Activated naive CD4-positive, alpha-beta T cell treated with anti-CD3 and anti-CD28 coated beads, Interleukin-2, amount 10 ng/mL, durations not matched to agents 7 days and 5 days (primary cell): ENCODE measurements at places on chromosomes 1 and 21.

- DNase-seq = no peak
These were observed 19.3 kb downstream of the OBSCN start for GRCh38 chr1:228226956-228227791.

GRCh38 chr1:230105754-230106625 lies 39.0 kb downstream of the GALNT2 start:
- DNase-seq = no peak

GRCh38 chr1:199774433-199775089 lies 252.9 kb upstream of the NR5A2 start:
- DNase-seq = no peak

- DNase-seq = peak; percentile 36
These were observed 112.7 kb upstream of the COA6 start for GRCh38 chr1:234260578-234260977.

DNA sequence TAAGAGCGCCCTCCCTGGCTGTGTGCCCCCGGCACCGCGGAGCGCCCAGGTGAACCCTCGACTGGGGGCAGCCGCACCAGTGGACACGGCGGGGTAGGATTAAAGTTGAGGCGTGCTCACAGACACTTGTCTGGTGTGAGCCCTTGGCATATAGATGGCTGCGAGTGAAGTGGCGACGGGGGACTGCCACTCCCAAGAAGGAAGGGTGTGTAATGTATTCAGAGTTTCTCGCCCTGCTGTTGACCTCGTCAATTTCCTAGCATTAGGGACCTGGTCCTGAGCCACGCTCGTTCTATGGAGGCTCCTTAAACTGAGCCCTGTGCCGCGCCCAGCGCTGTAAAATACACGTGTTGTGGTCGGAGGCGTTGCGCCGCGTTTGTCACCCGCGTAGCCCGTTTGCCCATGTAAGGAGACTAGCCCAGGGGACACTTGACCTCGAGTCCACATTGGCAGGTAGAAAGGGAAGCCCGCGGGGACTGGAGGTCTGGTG lies 554 bp downstream of the EVA1C start:
- no peak for DNase-seq

DNA sequence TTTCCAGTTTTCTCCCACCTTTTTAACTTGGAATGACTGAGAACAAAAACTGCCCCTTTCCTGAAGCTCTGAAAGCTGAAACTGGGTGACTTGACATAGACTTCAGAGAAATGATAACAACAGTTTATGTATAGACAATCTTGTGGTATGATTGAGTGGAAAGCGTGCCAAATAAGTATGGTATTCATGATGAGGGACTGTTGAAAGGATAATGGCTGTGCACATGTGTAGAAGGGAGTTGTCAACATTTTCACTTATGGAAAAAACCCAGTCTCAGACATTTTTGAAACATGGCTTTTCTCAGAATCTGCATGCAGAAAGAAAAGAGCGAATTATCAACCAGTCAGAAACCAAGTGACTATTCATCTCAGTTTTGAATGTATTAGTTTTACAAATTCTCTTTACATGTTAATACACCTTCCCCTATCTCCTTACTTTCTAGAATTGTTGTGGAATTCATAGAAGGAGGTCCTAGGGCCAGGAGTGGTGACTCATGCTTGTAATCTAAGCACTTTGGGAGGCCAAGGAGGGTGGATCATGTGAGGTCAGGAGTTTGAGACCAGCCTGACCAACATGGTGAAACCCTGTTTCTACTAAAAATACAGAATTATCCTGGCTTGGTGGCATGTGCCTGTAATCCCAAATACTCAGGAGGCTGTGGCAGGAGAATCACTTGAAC lies 261.2 kb downstream of the S1PR1 start:
- DNase-seq = no peak

DNA sequence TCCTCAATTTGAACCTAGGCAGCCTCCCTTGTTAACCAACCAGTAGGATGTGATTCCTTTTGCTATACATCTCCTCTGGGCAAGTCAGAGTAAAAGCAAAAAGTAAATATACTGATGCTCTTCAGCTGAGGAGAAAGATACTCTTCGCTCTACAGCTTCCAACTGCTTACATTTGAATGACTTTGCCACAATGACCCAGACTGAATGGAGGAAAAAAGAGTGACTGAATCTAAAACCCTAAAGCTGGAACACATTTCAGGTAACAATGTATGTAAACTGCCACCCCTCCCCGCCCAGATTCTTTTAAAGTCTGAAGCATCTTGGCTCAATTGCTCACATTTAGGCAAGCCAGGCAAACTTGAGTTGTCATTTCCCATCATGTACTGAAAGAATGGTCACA lies 46.1 kb downstream of the SLC16A1 start:
- no peak for DNase-seq

DNA sequence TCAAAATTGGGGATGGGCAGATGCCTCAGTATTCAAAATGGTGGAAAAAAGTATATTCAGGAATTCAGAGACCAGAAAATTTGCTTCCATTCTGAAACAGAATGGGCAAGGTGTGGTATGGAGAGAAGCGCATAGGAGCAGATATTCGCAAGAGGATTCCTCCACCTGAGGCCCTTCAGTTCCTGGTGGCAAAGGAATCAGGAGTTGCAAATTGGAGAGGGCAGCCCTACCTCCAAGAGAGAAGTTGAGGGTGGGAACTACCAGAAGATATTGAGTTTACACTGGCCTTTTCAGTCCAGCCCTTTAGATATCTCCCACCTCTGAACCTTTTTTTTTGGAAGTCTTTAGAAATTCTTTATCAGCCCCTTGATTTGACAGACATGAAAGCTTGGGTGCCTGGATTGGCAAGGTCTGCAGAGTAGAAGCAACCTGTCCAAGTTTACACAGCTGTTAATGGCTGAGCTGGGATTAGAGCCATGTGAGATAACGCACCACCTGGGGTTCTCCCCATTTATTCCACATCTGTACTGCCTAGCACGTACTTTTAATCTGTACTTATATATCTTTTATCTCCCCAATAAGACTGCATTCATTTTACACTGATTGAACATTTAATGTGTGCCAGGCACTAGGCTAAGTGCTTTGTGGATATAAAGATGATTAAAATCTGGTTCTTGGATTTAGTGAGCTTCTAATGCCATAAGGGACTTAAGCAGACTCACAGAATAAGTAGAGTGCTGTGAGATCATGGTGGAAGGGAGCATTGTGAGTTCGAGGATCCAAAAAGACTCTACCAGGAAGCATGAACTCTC lies 99.5 kb downstream of the NGF start:
- DNase-seq = no peak

DNA sequence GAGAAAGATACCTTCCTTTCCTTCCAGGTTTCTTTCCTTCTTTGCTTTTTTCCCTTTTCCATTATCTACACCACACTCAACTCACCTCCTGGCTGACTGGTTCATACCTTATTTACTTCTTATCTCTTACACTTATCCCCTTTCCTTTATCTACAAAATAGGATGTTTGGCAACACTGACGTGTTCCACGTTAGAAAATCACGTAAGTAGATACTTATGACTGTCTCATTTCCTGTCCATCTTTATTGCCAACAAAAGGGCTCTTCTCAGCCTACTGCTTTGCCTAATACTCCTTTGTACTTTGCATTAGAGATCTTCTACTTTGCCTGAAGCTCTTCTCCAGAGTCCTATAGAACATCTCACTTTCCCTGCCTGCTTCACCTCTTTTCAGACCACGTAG lies 25.1 kb downstream of the SYNJ1 start:
- DNase-seq = no peak

GRCh38 chr1:231216498-231216897 lies 24.5 kb upstream of the GNPAT start:
- DNase-seq = no peak

GRCh38 chr1:77434967-77435366 lies 153.1 kb downstream of the AK5 start:
- DNase-seq = no peak

DNA sequence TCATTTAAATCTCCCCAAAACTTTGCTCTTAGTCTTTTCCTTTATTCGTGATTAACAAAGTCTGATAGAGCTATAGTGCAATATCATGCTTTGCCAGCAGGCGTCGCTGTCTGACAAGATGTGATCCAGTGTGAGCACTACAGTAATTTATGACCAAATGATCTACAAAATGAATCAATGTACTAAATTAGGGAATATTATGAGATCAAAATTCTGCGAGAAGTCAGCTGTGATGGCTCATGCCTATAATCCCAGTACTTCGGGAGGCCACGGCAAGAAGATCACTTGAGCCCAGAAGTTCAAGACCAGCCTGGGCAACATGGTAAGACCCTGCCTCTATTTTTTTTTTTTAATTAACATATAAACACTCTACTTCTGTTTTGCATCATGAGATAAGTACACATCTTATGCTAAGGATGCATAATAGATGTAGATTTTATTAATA lies 3.6 kb upstream of the SPSB1 start:
- peak; percentile 90 for DNase-seq

GRCh38 chr1:74323937-74324473 lies 88.8 kb downstream of the TNNI3K start:
- DNase-seq = no peak

DNA sequence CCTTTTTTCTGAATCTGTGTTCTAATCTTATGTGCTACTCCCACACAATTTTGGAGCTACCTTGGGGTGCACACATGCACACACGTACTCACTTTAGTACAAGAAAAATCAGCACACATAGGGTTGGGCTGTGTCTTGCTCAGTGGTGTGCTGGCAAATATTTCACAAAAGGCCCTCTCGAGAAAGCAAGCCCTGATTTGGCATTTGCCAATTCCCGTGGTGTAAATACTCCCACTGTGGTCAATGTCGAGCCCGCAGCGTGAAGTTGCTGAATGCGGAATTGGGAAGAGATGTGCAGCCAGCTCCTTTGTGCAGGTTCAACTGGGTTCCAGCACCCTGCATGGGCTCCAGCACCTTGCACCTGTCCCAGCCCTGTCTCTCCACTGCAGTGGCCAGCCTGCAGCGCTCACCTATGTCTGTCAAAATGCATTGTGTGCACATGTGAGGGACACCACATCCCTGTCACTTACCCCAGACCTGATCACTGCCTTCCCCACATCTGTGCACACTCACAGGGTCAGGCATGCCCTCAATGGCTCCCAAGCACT lies 78.4 kb upstream of the WNT4 start:
- no peak for DNase-seq

DNA sequence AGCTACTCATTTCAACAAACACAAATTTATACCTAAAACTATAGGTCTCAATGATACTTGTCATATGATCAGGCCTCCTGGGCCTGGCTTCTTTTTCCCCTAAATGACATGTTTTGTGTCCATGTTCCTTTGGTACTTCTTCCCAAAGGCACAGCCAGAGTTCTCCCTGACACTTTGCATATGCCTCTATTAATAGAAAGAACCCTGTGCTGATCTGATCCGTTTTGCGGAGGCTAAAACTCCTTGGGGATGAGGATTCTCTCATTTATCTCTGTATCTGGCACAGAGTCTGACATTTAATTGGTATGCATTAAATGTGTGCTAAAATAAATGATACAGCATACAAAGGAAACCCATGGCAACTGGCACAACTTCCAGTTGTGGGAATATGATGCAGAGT lies 11.5 kb downstream of the ATPAF1 start:
- no peak for DNase-seq

DNA sequence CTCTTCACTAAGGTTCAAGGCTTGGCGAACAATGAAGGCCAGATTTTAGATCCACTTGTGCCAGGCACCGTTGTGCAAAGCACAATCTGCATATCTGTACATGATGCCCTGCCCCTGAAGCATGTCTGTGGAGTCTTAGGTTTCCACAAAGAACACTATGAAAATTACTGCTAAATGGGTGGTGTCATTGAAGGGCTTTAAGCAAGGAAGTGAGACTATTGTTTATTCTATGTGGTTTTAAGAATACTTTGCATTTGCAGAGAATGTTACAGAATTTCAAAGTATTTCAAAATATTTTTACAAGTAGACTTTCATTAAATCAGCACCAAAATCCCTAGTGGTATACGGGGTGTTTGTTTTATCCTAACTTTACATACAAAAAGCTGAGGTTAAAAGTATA lies 8.8 kb downstream of the TSEN15 start:
- no peak for DNase-seq

GRCh38 chr1:242800521-242800920 lies 276.0 kb upstream of the PLD5 start:
- DNase-seq = no peak

DNA sequence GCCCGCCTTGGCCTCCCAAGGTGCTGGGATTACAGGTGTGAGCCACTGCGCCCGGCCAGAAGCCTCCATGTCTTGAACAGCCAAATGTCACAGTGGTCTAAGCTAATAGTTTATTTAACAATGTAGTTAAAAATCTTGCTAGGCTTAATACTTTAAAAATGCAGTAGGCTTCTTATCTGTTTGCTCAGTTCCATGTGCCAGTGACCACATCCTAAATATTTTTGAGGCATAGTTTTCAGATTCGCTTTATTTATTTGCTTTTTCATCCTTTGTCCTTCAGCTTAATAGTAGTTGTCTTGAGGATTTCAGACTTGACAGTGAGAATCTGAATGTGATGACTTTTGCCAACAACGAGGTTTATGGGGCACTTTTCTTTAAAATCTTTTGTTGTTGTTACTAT lies 59.9 kb upstream of the PRRX1 start:
- no peak for DNase-seq

GRCh38 chr1:83815330-83815729 lies 183.6 kb downstream of the TTLL7 start:
- DNase-seq = no peak

GRCh38 chr1:212596798-212597197 lies 11.8 kb upstream of the ATF3 start:
- DNase-seq = no peak

GRCh38 chr1:176157995-176158394 lies 49.1 kb downstream of the COP1 start:
- no peak for DNase-seq

- no peak for DNase-seq
These were observed 7.8 kb downstream of the UBE2G2 start for GRCh38 chr21:44793592-44794374.

DNA sequence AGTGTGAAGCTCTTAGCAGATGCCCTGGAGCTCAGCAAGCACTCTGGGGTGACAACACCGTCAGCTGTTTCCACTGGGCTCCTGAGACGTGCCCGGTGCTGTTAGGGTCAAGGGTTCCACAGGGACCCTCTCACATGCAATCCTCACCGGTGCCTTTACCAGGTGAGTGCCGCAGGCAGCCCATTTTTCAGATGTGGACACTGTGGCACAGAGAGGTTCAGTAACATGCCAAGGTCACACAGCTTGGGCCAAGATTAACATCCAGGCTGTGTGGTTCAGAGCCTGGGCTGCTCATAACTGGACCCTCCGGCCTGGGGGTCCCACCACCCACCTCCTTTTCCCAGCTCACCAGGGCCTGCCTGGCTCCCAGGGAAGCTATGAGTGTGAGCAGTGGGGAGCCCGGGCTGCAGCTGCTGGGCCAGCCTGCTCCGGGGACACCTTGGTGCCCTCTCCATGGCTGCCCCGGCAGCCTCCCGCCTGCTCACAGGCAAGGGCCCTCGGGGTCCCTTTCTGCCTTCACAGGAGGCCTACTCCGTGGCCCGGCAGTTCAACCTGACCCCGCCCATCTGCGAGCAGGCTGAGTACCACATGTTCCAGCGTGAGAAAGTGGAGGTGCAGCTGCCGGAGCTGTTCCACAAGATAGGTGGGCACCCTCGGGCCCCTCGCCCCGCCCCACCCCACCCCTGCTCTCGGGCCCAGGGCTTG lies 49.3 kb downstream of the KCNAB2 start:
- DNase-seq = no peak

GRCh38 chr1:245298781-245299180 lies 144.0 kb downstream of the KIF26B start:
- no peak for DNase-seq
